ENCODE measurements at places on chromosomes 13 and 19.
A peak's percentile ranks its signal among the peaks of the same experiment; 100 is the strongest.

DNA sequence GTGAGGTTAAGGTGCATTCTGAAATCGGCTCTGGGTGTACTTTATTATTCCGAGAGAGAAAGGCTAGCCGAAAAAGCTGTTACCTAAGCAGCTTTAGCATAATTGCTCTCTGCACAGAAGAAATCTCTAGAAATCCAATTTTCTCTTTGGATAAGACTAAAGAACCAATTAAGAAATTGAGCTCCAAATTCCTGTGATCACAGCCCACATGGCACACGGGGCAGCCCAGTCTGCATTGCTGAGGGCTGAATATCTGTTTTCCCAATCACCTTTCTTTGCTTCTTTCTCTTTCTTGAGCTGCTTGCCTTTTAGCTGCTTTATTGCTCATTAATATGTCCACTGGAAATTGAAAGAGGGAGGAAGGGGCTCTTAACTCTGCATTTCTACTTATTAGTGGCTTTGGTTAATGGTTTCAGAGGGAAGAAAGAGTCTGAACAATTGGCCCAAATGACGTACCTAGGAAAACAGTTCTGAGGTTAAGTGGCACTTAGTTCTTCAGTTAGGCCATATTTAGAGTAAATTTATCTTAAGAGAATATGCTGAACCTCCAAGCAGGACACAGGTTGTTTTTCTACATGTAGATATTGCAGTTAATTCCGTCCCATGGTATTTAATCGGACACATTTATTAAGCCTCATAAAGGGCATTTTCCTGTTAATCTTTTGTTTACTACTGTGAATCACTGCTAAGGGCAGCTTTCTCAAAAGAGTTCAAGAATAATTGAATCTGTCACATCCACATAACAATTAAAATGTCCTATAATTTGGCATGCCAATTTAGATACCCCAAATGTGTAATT is 265.7 kb downstream of the ABCC4 start:
- no peak for DNase-seq

DNA sequence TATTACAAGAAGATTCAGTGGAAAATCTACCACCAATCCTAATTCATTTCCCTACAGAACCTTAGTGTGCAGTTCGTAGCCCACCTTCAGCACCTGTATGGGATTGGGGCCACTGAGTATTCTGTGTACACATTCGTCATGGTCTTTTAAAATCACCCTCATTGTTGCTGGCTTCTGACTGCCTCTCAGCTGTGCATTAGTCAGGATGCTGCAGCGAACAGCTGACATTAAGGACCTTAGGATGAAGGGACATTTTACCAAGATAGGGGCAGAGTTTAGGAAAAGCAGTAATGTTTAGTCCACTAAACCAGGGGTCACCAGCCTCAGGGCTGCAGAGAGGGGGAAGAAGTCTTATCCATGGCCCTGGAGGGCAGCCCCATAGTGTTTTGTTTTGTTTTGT is 176.5 kb downstream of the COL4A1 start:
- no peak for DNase-seq

DNA sequence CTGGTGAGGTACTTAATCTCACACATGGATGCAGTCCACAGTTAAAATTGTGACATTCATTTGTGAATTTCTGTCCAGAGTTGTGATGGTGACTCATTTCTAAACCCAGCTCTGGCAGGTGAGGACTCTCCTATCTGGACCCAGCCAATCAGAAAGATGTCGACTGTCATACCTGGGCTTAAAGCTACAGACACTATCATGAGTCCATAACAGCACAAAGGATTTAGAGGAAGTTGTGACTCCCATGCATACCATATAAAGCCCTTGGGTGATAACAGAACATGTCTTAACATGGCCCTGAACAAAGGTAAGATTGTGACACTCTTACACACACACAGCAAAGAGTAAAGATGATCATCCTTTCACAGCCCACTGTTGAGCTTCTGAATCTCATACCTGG is 59.7 kb upstream of the ZNF724 start:
- DNase-seq = no peak

DNA sequence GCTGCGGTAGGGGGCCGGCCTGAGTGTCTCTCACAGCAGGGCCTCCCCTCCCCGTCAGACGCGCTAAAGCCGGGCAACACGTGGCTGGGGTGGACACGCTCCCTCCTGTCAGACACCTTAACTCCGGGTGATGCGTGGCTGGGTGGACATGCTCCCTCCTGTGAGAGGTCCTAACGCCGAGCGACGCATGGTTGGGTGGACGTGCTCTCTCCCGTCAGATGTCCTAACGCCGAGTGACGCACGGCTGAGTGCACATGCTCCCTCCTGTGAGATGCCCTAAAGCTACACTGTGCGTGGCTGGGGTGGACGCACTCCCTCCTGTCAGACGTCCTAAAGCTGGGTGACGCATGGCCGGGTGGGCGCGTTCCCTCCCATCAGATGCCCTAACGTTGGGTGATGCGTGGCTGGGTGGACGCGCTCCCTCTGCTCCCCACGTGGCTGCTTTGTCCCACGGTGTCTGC is 126.1 kb upstream of the MCF2L start:
- DNase-seq = no peak

DNA sequence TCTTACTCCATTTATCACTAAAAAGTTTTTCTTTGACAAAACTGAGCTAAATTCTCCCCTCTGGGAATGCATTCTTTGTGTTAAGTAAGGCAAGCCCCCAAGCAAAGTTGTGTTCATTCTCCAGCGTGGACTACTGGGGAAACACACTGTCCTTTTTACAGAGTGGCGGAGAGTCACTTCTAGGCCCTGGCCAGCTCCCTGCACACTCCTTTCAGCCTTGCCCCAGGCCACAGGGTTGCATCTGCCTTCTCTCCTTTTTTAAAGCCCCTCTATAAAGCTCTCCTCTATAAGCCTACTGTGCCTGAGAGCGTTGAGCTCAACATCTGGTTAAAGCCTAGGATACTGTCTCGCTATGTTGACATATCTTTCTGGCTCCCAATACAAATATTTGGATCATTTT is 803.4 kb downstream of the PCDH17 start:
- DNase-seq = no peak

GRCh38 chr19:49851456-49852259 is 699 bp downstream of the PTOV1 start:
- DNase-seq = peak; percentile 42

DNA sequence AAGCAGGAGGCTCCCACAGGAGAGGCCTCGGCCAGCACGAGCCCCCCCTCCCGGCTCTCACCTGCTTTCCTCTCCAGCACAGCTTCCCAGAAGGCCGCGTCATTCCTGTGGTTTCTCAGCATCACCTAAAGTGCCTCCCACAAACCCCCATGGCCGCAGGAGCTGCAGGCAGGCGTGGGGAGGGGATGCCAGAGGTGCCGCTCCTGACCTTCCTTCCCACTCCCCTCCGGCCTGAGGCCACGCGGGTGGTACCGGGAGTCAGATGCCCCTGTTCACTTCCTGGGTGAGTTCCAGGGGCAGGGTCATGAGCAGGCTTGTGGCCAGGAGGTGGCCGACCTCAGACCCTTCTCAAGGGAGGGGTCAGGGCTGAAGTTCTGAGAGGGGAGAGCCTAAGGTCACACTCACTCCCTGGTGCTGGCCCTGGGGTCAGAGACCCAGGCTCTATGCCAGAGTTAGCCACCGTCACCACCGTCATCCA is 14.4 kb upstream of the NPAS1 start:
- no peak for DNase-seq

Data from CD4-positive, alpha-beta T cell treated with Interleukin-4 for 1 hour (primary cell).